ENCODE measurements at places on chromosomes 2 and 18.

DNA sequence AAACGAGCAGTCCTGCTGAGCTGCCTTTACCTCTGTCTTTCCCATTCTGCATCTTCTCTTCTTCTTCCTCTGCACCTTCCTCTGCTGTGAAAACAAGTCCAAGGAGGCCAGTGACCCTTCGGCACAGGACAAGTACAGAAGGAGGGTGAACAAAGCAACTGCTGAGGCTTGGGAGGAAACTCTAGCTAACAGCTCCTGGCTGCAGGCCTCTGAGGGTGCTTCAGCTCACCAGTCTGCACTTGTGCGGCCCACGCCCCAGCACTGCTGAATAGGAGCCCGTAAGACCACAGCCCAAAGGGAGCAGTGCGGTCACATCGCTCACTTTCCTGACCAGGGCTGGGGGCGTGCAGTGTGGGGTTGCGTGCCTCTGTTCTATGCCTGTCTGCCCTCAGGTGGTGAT is 42.1 kb upstream of the DNMT3A start:
- DNase-seq: no peak

- DNase-seq: no peak
These were observed 225.6 kb downstream of the HAUS1 start for GRCh38 chr18:46329736-46330246.

DNA sequence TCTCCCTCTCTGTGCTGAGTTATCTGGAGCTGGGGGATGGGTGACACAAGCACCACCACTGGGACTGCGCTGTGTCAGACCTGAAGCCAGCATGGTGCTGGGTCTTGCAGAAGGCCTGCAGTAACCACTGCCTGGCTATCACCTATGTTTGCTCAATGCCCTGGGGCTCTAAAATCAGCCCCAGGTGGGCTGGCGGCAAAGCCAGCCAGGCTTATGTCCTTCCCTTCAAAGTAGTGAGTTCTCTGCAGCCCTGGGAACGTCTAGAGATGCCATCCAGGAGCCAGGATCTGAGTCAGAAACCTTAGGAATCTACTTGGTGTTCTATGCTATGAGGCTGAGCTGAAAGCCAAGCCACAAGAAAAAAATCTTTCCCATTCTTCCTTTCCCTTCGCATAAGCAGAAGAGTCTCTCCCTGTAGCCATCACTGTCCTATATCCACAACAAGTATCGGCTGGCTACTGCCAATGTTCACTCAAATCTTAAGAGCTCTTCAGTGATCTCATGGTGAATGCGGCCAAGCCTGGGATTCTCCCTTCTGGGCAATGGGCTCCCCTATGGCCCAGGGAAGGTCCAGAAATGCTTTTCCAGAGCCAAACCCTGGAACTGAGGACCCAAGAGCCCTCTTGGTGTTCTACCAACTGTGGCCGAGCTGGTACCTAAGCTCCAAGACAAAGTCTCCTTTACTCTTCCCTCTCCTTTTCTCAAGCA is 248.7 kb downstream of the ZNF385B start:
- DNase-seq: no peak

DNA sequence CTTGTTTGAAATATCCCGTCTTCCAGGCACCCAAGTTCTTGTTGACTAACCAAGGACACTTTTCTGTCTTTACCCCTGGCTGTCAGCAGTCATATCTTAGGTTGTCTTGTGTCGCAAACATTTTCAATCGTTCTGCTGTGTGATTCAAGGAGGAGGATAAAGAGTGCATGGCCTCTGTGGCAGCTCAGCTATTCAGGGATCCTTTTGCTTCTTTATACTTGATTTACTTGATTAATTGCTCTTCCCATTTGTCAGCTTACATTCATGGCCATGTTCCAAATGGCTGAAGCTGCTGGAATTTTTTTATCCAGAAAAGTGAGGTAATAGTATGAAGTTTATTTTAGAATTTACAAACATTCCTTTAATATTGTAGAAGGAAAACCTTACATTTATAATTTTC is 97.3 kb upstream of the FZD5 start:
- no peak for DNase-seq

- DNase-seq: no peak
These were observed 9.6 kb downstream of the PREPL start for GRCh38 chr2:44351676-44352075.

- no peak for DNase-seq
These were observed 74.3 kb downstream of the ZBTB7C start for GRCh38 chr18:48334845-48335244.

GRCh38 chr2:120722568-120723421 is 12.9 kb upstream of the GLI2 start:
- no peak for DNase-seq

GRCh38 chr2:2694746-2695145 is 363.7 kb upstream of the MYT1L start:
- no peak for DNase-seq

DNA sequence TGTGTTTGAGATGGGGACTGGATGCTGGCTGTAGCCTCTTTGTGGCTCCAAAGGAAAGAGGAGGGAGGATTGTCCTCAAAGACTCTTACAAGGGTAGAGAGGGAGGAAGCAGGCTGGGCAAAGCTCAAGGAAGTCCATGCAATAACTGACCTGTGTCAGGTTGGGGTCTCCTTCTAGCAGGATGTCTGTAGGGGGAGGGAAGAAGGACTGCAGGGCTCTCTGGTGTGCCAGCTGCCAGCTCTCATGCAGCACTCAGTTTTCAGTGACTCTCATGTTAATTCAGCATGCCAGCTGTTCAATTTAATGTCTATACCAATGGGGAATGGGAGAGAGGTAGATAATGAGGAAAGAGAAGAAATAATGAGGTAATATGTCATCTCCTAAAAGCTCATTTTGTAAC is 85.3 kb upstream of the RANBP2 start:
- DNase-seq: no peak

GRCh38 chr2:18924886-18925285 is 335.5 kb upstream of the NT5C1B start:
- no peak for DNase-seq

- DNase-seq: no peak
These were observed 69.2 kb downstream of the SS18 start for GRCh38 chr18:26021061-26021754.

DNA sequence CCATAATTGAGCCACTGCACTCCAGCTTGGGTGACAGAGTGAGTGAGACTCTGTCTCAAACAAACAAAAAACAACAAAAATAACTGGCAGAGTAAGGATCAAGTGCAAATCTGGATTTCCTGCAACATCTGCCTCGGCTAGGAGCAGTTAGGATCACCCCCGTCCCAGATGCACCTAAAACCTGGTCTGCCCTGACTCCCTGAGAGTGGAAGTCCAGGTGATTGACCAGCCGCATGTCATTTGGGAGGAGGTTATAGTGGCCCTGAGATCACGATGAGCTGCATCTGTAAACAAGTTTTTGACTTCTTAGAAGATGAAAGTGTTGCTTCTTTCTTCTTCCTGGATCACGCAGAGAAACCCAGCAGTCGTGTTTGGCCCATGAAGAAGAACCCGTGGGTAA is 5.0 kb upstream of the ESPNL start:
- no peak for DNase-seq

DNA sequence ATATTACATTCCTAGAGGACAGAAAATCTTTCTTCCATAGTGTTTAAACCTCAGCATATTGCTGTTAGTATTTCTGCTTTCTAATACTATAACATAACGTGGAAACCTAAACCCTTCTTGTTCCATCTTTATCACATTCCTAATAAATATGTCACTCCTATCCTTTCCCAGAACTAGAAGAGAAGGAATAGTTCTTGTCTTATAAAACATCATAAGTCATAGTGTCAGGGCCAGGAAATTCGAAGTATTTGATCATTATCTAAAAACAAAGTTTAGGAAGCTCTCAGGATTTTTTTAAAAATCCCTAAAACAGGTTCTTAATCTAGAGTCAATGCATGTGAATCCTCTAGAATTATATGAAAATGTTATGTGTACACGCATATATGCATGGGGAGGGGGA is 2.0 kb downstream of the NHEJ1 start:
- DNase-seq: no peak

- no peak for DNase-seq
These were observed 279.5 kb downstream of the AGAP1 start for GRCh38 chr2:235773188-235773928.

- no peak for DNase-seq
These were observed 218.6 kb downstream of the HRH4 start for GRCh38 chr18:24679062-24679461.

DNA sequence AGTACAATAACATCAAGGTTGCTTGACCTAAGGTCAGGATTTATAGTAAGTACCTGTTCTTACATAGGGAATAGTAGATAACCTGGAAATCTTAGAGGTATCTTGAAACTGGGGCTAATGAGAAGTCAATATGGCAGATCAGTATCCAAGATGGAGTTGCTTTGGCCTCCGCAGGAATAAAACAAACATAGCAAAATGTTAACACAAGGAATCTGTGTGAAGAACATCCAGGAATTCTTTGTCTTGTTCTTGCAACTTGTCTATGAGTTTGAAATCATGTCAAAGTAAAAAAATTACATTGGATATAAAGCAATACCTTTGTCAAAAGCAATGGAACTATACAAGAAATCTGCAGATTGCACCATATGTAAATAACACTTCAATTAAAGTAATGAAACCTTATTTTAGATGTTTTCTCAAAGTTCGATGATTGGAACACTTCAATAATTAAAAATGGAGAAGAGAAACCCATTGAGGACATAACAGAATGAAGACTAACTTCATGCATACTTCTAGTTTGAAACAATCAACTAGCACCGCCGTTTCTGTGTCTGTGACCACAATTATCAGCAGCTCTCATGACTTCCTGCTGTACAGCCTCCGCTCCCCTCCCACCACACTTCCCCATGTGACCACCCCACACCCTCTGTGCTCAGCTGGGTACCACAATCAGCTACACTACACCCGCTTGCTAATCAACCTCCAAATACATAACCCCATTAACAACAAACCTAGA is 27.6 kb downstream of the C2orf76 start:
- peak; percentile 88 for DNase-seq

GRCh38 chr18:2958819-2959298 is 54.1 kb downstream of the LPIN2 start:
- DNase-seq: peak; percentile 26

GRCh38 chr18:28287146-28287545 is 110.2 kb upstream of the CDH2 start:
- no peak for DNase-seq
